ENCODE measurements at places on chromosomes 2 and 18.

- DNase-seq, result no peak
Observed at GRCh38 chr2:68118816-68119215, 38.9 kb upstream of the PNO1 start.

DNA sequence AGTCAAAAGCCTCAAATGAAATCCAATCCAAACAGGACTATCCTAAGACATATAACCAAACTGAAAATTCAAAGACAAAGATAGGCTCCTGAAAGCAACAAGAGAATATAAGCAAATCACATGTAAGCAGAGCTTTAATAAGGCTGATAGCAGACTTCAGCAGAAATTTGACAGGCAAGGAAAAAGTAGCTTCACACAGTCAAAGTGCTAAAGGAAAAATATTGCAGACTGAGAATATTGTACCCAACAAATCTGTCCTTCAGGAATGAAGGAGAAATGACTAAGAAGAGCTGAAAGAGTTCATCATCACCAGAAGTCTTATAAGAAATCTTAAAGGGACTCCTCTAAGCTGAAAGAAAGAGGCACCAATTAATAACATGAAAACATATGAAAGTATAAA is 150.0 kb downstream of the EVA1A start:
- no peak for DNase-seq

- no peak for DNase-seq
Observed at GRCh38 chr2:134411279-134411827, 157.5 kb downstream of the MGAT5 start.

DNA sequence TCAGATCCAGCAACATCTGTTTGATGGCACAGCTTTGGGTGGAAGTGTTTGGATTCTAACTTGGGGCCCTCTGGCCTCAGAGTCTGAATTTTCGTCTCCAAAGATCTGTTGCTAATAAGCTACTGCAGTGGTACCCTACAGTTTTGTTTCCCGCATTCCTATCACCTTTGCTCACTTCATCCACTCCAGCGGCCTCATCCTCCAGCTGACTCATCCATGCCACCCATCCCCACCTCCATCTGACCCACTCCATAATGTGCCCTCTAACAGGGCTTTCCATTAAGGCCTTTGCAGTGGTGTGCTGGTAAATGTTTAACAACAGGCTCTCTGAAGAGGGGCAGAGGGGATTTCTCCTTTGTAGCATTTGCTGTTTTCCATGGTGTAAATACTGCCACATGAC is 225.5 kb downstream of the TGIF1 start:
- peak; percentile 59 for DNase-seq

GRCh38 chr18:46067438-46068007 is 4.5 kb downstream of the PSTPIP2 start:
- no peak for DNase-seq

DNA sequence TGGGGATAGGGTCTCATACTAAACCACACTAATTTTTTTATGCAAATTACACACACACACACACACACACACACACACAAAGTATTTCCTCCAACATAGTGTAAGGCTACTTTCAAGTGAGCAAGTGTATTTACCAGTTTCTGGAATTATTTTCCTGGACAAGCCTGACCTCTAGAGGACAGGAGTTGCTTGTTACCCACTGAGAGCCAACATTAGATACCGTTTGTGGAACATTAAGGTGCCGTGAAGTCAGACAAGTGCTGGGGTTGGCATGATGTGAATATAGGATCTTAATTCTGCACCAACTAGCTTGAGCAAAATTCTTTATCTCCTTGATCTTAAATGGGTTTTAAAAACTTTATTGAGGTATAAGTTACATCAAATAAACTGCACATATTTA is 39.3 kb upstream of the SERPINB2 start:
- peak; percentile 52 for DNase-seq

DNA sequence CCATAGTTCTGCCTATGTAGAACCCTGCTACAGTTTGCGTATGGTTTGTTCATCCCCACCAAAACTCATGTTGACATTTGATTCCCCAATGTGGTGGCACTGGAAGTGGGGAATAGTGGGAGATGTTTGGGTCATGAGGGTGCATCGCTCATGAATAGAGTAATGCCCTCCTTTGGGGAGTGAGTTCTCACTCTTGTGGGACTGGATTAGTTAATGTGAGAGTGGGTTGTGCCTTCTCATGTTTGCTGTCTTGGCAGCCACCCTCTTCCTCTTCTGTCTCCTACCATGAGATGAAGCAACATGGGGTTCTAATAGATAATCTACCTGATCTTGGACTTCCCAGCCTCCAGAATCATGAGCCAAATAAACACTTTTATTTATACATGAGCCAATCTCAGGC is 237.2 kb upstream of the APCDD1 start:
- no peak for DNase-seq

DNA sequence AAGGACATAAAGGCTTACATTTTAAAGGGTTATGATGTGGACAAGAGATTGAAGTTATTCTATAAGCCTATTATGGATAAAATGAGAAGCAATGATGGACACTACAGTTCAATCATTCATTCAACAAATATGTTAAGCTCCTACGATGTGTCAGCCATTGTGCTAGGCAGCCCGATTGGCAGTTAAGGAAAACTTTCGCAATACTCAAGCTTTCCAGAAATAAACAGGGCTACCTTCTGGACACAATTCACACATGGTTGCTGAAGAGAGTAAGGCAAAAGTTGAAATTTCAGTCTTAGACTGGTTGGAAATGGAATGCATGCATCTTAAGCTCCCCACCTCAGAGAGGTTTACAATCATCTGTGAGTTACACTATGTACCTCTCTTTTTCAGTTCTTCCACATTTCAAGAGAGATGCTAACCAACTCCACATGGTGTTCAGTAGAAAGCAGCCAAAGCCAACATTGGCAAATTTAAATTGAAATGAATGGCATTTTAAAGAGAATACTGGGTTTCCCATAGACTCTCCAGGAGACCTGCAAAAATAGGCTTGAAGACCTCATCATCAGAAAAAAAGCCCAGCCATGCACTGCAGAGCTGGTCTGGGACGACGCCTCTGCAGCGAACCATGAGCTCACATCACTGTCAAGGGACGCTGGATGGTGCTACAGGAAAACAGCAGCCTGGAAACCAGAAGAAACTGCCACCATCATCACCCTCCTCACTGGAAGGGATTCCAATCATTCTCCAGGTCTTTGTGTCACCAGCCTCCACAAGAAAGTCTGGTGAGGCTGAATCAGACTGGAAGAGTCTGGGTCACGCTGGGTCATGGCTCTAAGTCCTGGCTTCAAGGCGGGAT is 276.3 kb downstream of the AFF3 start:
- no peak for DNase-seq

- peak; percentile 72 for DNase-seq
Observed at GRCh38 chr2:181955010-181955409, 30.6 kb upstream of the PPP1R1C start.

DNA sequence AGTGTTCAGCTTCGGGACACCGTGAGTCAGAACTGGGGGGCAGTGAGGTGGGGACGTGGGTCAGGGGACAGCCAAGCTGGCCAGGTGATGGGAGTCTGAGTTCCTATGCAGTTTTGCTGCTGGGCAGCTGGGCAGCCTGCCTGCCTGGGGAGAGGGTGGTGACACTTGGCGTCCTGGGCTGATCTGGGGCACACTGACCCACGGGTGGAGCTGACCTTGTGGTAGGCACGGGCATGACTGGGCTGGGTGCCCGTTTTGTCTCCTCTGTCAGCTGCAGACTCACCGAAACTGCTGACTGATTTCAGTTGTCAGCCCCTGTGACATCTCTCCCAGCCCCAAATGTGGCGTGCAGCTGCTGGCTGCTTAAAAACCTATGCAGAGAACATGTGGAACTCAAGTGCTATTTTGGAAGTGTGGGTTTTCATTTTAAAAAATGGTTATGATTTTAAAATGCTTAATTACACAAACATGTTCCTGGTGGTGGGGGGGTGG is 32.6 kb upstream of the E2F6 start:
- DNase-seq, result peak; percentile 16

GRCh38 chr18:60656553-60656952 is 284.0 kb upstream of the MC4R start:
- DNase-seq, result no peak

- DNase-seq, result no peak
Observed at GRCh38 chr2:106184394-106184793, 9.7 kb downstream of the UXS1 start.

Data from mammary epithelial cell (primary cell).